ENCODE measurements at places on chromosomes 7 and 10.

GRCh38 chr7:21076574-21076973, 289.9 kb upstream of the SP8 start:
- DNase-seq, result no peak

GRCh38 chr7:8117195-8117594, 144.8 kb downstream of the ICA1 start:
- no peak for DNase-seq

DNA sequence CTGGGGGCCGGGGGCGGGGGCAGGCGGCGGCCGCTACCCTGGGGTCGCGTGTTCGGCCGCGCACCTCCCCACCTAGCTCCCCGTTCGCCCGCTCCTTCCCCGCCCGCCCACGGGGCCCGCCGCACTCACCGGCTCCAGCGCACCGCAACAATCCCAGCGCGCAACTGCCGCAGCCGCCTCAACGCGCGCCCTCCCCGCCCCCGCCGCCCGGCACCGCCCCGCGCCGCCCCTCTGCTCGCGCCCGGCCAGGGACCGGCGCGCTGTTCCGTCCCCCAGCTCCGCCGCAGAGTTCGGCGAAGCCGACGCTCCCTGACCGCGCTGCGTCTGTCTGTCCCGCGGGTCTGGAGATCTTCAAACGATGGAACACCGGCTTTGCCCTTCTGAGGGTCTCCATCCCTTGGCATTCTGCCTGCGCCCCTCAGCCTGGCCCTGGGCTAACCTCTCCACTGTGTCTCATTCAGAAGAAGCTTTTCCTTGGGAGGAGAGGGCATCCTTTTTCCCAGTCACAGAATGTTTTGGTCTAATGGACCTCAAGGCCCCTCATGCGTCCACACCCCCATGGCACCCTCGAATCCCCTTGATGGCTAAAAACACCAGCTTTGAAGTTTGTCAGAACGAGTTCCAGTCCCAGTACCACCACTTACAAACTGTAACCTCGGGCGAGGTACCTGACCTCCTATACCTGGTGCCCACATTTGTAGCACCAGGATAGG, at the start of gene NT5C2:
Gene NT5C2 (minus strand): TSS at position 166 of the 713 bp plus-strand sequence. CDS start 18,314 bp downstream, outside the sequence.
- peak; percentile 89 for DNase-seq

DNA sequence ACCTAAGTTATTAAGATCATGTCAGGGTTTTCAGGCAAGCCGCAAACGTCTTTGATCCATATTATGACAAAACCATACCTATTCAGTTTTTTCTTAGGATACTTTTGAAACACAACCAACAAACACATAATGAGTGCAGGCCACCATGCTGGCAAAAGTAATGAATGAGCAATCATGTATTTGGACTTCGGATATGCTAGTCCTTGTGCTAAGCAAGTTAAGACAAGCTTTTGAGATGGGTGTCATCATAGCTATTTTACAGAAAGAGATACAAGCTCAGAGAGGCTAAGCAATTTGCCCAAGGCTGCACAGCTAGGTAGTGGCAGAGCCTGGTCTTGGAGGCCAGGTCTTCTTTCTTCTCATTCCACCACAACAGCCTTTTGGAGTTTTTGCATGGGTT, 12.5 kb upstream of the KCNK18 start:
- no peak for DNase-seq

DNA sequence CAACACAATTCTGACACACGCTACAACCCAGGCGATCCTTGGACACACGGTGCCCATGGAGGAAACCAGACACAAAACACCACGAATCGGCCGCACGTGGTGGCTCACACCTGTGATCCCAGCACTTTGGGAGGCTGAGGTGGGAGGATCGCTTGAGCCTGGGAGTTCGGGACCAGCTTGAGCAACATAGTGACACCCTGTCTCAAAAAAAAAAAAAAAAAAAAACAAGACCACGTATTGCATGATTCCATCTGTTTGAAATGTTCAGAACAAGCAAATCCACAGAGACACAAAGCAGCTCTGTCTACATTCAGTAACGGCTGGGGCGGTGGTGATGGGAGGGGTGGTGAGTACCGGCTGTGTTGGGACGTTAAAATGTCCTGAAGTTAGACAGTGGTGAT, 25.2 kb downstream of the ADAP1 start:
- no peak for DNase-seq

- no peak for DNase-seq
Measured at GRCh38 chr10:7117806-7118674, 292.8 kb downstream of the SFMBT2 start.

GRCh38 chr10:98312822-98313221, 44.8 kb upstream of the LOXL4 start:
- no peak for DNase-seq

- DNase-seq, result peak; percentile 96
Measured at GRCh38 chr10:30493609-30494530, 59.9 kb downstream of the MAP3K8 start.

- peak; percentile 68 for DNase-seq
Measured at GRCh38 chr7:28020302-28020940, 160.2 kb downstream of the JAZF1 start.

- DNase-seq, result no peak
Measured at GRCh38 chr7:45105588-45106188, 5.8 kb downstream of the TBRG4 start.

DNA sequence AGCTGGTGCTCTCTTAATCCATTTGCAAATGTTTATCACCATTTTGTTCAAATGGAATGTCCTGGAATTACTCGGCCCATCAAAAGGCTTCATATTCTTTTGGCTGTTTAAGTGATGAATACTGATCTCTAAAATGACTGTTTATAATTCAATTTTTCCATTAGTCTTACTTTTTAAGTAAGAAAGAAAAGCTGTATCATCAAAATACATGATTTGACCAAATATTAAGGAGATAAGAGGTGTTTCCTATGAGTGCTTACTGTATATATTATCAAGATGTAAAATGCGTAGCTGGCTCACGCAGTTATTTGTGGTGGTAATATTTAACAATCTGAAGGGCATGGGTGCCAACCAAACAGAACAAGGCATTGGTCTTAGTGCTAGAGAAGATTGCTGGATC, 51.2 kb downstream of the OTUD1 start:
- no peak for DNase-seq

- no peak for DNase-seq
Measured at GRCh38 chr10:11304906-11305585, 287.4 kb downstream of the CELF2 start.

GRCh38 chr10:72727130-72727529, 35.2 kb downstream of the MCU start:
- DNase-seq, result no peak

DNA sequence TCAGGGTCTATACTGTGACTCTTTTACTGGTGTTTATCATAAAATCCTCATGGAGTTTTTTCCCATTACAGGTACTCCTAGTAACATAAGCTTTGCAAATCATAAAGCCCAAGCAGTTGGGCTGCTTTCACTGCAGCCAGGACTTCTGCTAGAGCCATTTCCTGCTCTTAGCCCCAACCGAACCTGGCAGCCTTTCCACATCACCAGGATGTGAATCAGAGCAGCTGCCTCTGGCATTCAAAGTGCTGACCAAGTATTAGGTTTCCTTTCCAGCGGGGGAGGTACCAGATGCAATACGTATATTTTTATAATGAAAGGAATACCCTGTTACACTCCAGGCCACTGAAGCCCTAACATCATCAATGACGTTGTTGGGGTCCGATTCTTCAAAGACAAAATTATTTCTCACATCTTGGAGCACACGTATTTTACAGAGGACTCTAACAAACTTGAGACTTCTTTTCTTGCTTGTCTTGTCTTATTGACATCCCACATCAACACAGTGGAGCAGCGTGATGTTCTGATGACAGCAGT, 3.6 kb upstream of the HTR5A start:
- no peak for DNase-seq

- DNase-seq, result no peak
Measured at GRCh38 chr10:51251110-51251509, 176.8 kb downstream of the PRKG1 start.

GRCh38 chr10:3402187-3402751, 229.7 kb upstream of the PITRM1 start:
- no peak for DNase-seq

- no peak for DNase-seq
Measured at GRCh38 chr7:96697822-96698221, 11.8 kb downstream of the SEM1 start.

DNA sequence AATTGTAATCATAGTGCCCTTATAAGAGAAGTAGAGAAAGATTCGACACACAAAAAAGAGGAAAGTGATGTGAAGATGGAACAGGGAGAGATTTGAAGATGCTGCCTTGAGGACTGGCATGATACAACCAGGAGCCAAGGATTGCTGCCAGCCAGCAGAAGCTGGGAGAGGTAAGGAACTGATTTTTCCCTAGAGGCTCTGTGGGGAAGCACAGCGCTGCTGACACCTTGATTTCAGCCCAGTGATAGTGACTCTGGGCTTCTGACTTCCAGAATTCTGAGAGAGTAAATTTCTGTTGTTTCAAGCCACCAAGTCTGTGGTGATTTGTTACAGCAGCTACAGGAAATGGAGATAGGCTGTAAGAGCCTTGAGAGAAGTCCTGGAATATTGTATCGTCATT, 98.2 kb downstream of the RAB11FIP2 start:
- no peak for DNase-seq

DNA sequence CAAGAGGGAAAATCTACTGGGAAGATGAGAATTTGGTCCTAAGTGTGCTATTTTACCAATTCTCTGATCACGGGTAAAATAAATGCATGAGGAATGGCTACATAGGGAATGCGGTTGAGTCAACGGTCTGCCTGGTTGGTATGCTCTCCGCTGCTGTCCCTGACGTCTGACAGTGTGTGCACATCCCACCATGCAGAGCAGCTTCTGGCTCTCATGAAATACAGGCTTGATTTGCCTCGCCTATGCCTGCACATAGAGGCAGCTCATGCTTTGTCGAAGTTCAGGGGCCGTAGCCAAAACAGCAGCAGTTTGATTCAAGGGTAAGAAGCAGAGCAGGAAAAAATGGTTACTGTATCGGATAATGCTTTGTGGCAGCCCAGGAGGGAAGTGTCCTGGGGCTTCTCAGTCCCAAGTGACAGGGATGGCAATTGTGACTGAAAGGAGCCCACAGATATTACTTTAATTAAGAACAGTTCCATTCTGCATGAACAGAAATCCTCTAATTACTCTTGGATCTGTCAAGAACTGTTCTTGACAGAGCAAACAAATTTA, 268.4 kb upstream of the SLC26A5 start:
- DNase-seq, result no peak

GRCh38 chr7:7157177-7157886, 25.0 kb upstream of the C1GALT1 start:
- peak; percentile 86 for DNase-seq

- DNase-seq, result no peak
Measured at GRCh38 chr7:28316489-28316888, 95.8 kb upstream of the CREB5 start.

DNA sequence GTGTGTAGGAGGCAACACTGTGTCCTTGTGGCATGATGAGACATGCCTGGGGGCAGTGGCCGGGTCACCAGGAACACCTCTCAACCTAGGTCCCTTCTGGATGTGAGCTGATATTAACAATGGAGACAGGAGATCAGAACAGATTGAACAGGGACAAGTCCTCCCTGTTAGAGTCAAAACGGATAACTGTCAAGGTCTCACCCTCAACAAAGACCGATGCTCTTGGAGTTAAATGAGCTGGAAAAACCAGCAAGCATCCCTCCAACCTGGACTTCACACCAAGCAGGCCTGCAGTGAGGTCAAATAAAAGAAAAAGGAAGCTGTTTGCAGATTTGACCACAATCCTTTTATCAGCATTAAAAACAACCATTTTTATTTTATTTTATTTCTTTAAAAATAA, 49.0 kb downstream of the SLIT1 start:
- DNase-seq, result no peak

DNA sequence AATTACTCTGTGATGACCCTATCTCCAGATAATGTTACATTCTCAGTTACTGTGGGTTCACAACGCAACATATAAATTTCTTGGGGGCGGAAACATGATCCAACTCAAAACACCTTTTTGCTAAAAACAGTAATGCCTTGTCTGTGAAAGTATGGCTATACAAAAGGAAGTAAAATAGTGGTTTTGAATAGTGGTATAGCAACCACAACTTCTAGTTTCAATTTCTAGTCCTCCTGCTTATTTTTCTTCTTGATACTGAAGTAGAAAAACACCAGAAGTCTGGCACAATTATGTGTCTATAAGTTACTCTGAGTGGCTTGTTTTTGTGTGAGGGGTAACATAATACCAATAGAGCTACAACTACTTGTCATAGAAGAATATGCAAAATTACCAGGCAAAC, 21.5 kb upstream of the ZNF800 start:
- peak; percentile 43 for DNase-seq

GRCh38 chr7:87359366-87359765, 13.9 kb downstream of the CROT start:
- DNase-seq, result no peak

DNA sequence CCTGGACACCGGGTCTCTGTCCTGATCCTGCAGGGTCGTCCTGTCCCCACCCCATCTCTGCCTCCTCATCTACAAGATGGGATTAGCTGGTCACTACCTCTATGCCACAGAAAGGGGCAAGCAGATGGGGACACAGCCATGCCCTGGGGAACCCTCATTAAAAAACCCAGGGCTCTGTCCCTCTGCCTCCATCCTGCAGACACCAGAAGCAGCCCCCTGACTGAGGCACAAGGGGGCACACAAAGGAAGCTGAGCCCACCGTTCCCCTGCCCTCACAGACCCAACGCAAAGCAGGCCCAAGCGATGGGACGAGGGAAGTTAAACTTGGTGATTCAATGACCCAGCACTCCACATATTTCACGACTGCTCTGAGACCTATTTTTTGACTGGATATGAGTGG, 142.4 kb downstream of the TCERG1L start:
- DNase-seq, result no peak

GRCh38 chr7:18087687-18088078, 60.0 kb upstream of the PRPS1L1 start:
- no peak for DNase-seq

DNA sequence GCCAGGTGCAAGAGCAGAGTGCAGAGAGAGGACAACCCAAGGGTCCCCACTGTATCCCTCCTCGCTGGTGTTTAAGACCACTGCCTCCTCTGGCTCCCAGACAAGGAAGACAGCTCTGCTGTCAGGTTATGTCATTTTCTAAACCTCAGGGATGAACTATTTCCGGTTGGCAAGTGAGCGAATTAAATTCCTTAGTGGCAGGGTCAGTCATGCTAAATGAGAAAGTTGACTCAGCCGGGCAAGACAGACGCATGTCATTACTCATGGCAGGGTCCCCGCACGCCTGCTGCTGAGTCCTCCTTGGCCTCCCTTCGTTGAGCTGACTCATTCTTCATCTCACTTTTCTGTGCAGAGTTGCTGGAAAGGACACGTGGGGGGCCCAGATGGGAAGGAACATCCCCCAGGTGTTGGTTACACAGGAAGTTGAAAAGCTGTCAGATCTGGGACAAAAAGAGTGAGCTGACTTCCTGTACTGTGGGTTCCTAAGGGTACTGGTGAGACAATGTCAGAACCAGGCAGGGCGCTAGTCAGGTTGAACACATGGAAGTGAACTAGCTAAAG, 47.1 kb upstream of the UCN3 start:
- DNase-seq, result no peak
